Kasumi-1 (cell line): ENCODE measurements at places on chromosomes 3 and 15.

- DNase-seq, result peak; percentile 24
These were observed 155.9 kb upstream of the TBL1XR1 start for GRCh38 chr3:177353140-177353539.

GRCh38 chr15:52683580-52683979 lies 4.4 kb upstream of the ATOSA start:
- DNase-seq, result peak; percentile 77

GRCh38 chr15:29652595-29652994 lies 169.7 kb downstream of the TJP1 start:
- no peak for DNase-seq

- DNase-seq, result no peak
These were observed 719 bp downstream of the FEZF2 start for GRCh38 chr3:62372621-62373041.

GRCh38 chr3:17707813-17708543 lies 34.5 kb downstream of the TBC1D5 start:
- DNase-seq, result no peak

DNA sequence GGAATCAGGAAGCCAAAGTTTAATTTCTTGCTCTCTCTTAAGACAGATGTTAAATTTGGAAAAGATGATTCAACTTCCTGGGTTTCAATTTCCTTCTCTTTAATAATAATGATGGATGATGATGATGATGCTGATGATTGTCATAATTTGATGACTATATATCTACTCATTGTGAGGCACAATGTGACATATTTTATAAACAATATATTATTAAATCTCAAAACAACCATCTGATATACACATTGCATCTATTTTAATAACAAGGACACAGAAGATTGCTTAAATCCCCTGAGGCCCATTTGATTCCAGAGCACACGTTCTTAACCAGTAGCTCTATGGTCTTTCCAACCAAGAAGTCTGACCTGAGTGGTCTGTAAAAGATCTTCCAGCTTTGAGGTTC lies 124.0 kb downstream of the CNTN6 start:
- no peak for DNase-seq

GRCh38 chr3:74436184-74436583 lies 178.3 kb downstream of the CNTN3 start:
- DNase-seq, result no peak

- DNase-seq, result no peak
These were observed 536.7 kb downstream of the FOXP1 start for GRCh38 chr3:71046791-71047190.

DNA sequence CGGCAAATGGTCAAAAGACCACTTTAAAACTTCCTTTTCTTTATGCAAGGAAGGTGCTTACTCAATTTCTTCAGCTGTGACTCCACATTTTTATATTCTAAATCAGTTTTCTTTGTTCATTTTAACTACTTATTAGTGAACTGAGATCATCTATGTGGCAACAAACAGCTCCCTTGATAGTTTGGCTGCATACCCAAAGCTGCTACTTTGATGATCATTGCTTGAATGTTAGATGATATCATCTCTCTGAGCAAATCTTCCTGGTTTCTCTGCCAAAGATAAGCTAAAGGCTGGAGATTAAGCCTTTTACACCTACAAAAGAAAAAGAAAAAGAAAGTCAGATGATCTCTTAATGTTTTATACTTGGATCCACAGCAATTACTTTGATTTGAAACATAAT lies 95.5 kb downstream of the DPH6 start:
- DNase-seq, result no peak

DNA sequence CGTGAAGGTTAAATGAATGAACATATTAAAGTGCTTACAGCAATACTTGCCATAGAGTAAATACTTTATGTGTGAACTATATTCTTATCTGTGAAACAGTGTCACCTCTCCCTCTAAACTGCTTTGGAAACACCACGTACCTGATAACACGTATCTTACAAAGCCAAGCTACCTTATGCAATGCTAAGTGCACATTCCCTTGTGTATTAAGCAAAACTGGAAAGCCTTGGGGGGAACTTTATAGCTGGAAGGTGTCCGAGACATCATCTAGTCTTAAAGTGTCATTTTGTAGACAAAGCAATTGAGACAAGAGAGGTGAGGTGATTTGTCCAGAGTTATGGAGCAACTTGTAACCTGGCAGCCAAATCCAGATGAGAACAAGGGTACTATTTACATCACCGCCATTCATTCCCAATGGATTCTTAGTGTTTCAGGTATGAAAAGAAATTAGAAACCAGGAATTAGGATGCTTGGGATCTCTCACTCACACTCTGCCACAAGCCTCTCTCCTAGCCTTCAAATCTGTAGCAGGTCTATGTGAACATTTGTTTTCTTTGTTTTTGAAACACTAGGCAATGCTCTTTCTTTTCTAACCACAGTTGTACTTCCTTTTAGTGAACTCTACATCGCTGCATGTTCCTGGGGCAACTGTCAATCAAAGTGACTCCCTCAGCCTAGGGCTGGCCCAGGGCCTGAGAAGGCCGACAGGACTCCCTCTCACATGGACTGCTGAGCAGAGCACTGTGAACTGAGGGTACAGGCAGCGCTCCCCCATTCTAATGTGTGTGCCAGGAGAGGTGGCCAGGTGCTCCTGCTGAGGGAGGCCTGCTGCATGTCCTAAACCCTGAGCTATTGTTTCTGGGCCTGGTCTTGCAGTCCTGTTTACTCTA lies 13.9 kb upstream of the MGLL start:
- DNase-seq, result no peak

- no peak for DNase-seq
These were observed 2.6 kb downstream of the SLITRK3 start for GRCh38 chr3:165193366-165194254.

- no peak for DNase-seq
These were observed 231.5 kb downstream of the ALCAM start for GRCh38 chr3:105598042-105598796.

DNA sequence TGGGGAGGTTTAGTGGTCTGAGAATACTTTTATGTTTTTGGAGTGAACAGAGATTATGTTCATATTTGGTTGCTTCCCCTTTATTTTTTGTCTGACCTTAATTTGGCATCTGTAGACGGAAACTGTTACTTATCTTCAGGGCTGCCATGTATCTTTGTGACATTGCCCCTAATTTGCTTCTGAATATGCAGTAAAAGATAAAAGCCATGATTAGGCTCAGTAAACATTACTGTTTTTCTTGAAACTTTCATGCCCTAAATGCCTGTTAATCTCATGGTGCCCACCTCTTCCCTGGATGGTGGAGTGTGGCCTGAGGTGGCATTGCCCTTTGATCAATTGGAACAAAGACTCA lies 106.7 kb downstream of the C3orf70 start:
- DNase-seq, result no peak
